NCI-H1105 treated with DMSO at 0.1 percent for 48 hours (cell line): ENCODE measurements at places on chromosomes 12 and 14.

DNA sequence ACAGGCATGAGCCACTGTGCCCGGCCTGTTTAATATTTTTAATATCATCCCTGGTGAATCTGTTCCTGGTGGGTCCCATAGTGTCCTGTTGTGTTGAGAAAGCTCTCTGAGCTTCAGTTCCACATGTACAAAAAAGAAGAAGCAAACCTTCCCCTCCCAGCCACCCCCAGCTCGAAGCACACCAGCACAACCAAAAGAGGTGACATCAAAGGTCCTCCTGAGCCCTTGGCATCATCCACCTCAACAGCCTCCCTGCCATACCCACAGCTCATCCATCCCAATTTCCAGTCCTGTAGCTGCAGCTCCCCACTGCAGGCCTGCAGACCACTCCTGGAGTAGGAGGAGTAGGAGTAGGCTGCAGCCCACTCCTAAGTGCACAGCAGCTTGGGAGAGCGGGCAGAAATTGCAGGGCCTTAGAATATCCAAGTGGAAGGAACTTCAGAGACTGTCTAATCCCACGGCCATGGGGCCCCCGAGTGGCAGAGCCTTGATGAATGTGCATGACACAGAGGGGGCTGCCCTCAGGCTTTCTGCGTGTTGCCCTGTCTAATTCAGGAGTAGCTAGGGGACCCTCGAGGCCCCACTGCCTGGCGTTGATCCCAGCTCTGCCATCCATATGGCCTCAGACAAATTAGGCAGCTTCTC is 36.7 kb upstream of the CD9 start:
- no peak for DNase-seq

DNA sequence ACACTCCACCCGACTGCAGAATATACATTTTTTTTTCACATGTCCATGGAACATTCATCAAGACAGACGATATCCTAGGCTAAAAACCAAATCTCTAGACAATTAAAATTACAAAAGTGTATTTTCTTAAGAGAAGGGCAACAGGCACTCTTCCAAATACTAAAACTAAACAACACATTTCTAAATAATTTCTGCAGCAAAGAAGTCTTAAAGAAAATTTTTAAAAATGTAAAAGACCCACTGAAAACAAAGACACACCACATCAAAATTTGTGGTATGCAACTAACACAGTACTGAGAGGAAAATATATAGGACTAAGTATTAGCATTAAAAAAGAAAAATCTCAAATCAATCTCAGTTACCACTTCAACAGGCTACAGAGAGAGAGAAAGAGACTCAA is 570.0 kb downstream of the SLC16A7 start:
- no peak for DNase-seq

DNA sequence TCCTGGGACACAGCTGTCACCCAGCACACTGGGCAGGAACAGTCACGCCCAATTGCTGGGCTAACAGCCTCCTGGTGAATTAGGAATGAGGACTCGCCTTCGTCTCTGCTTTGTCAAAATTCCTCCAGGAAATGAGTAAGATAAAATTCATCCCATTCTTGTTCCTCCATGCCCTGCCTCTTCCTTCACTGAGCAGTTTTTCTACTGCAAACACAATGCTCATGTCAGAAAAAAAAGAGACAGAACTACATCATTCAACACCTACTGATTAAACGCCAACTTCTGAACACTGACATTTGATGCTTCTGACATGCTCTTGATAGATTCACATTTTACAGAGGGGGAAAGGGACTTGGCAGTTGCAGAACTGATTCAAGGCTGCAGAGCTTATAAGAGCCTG is 37.5 kb upstream of the DTX1 start:
- DNase-seq: no peak

DNA sequence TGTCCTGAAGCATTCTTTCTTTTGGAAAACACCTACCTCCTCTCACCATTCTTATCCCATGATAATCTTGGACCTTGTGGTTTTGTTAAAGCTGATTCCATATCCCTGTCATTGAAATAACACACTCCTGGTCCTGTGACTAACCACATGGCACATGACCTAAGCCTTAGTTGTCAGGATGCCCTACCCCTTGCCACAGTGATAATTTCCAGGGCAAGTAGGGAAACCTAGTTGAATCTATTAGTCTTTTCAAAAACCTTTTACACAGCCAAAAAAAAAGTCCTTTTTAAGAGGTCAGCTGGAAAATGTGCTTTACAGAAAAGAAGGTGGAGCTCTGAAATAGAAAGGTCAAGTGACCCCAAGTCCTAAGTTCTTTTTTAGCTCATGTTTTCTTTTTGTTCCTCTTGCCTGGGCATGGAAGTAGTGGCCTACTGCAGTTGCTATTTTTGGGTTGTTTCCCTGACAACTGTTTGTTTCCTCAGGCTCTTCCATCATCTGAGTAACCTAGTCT is 608.4 kb downstream of the LRFN5 start:
- no peak for DNase-seq
